Glomerular endothelial cell (primary cell): ENCODE measurements at places on chromosomes 5 and 9.

DNA sequence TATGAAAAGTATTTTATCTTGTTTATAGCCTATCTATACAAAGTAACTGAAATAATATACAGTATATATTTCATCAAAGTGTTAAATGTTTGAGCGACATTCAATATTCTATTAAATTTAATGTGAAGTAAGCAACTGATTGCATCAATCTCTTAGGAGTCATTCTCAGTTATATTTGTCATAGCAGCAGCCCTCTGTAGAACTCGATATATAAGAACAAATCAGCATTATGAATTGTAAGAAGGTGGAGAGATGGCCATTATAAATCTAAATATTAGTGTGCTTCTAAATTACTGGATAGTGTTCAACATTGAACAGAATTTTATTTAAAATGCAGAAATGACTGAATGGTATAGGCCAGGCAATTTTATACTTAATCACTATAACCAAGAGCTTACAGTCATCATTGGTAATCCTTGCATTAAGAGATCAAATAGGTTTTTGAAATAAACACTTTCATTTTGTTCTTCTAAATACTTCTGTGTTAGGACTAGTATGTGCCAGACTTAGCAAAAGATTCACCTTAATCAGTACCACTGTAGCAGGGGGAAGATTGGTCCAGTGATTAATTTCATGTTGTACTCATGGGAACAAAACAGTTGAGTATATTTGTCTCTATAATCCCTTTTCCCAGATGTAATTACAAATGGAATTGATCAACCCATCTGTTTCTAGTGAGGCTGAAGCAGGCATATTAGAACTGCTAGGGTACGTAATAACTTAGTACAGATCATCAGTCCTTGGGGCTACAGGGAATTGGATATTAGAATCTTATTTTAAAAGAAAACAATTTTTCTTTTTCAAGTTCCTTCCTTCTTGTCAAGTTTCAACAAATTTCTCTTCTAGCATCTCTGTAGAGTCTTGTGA, 108.3 kb upstream of the TYRP1 start:
- DNase-seq = no peak

DNA sequence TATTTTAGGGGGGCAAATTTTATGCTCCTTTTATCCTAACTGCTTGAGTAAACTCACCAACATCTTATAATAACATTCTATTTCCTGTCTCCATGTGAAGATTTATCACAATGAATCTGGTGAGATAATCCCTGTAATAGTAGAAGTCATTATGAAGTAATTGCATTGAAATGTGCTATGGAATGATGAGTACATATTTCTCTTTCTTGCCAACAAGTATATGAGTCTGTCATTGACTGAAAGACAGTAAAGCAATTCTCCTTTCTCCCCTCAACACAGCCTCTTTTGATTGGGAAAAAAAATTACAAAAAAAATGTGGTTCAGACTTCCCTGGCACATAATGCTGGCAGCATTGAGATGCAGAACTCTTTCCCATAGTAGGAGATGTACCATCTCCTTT, 459.2 kb upstream of the RGMB start:
- DNase-seq = peak; percentile 29

- no peak for DNase-seq
Observed at GRCh38 chr9:32965999-32966722, 35.3 kb downstream of the APTX start.

DNA sequence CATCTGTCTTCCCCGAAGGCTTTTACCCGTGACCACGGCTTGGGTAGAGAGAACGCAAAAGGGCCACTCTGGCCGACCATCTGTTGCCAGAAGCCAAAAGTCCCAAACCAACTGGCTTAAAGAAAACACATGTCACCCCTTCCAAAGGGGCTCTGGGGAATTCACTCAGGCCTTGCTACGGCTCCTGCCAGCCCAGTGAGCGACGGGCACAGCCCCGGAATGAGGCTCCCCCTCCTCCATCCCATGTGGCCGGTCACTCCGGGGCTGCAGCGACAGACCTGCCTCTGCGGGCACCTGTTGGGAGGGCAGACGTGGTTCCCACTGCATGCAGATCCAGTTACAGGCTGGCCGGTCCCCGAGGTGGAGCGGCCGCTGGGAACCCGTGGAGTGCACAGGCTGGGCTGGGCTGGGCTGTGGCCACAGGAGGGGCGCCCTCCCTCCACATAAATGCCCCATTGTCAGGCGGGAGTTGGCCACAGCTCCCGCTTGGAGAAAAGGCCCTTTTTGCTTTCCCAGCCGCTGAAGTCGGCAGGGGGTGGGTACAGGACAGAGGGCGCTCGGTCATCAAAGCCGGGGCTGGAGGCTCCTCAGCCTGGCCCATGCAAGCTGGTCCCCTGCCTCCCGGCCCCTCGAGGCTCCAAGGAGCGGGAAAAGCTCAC, 19.9 kb downstream of the NOTCH1 start:
- DNase-seq = no peak

- no peak for DNase-seq
Observed at GRCh38 chr5:72288924-72289323, 31.1 kb downstream of the MRPS27 start.

DNA sequence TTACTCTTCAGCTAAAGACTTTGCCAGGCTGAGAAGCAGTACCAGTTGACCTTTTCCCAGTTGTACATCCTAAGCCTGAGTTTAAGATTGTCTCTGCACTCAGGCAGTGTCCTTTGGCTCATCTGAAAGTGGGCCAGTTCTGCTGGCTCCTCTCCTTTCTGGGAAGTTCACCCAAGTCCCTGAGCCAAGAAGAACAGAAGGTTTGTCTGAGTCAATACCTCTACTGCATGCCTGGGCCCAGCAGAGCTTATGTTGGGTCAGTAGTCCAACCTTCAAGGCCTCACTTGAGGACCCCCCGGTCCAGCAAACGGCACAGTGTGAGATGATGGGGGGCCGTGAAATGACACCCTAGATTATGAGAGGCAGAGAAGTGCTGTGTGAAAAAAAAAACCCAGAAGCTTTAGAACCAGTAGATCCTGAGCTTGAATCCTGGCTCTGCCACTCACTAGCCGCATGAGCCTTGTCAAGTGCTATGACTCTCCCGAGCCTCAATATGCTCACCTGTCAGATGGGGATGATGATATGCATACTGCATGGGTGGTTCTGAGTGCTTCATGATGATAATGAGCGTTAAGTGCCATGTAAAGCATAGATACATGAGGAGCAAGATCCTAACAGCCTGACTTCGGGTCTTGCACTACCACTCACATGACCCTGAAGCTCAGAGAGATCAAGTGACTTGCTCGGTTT, 156.0 kb downstream of the MACROH2A1 start:
- no peak for DNase-seq

- DNase-seq = no peak
Observed at GRCh38 chr5:181111010-181111409, 20.0 kb downstream of the OR2V1 start.

DNA sequence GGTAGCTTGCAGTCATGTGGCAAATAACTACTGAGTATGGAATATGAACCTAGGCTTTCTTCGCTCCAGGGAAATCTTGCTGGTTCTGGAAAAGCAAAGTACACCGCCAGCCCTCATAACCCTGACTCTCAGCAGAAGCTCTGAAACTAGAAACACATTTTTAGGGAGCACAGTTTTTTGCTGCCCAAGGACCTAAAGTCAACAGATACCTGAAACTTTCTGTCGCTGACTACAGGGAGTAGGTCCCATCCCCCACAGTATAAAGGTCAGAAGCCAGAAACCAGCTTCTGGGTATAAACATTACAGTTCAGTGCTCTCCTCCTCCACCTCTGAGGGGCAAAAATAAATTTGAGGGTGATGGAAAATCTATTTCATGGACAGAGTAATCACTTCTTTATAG, 3.0 kb downstream of the ATOX1 start:
- DNase-seq = no peak

DNA sequence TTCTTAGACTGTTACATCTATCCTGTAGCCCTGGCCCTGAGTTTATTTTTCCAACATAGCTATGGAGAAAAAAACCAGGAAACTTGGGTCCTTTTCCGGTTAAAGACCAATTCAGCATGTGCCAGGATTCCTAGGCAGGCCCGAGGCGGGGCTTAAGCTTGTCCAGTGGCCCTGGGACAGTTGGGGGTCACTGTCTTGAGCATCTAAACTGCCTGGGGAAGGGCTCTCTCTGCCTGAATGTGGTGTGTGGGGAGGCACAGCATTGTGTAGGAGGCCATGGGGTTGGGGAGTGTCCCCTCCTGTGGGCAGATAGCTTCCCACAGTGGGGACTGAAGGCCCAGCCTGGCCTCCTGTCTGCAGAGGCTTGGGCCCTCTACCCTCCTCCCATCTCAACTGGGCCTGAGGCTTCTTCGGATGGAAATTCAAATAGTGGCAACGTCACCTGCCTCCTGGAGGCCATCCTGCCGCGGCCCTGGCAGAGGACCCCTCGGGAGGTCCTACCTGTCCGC, 88.8 kb downstream of the PHF2 start:
- DNase-seq = no peak

DNA sequence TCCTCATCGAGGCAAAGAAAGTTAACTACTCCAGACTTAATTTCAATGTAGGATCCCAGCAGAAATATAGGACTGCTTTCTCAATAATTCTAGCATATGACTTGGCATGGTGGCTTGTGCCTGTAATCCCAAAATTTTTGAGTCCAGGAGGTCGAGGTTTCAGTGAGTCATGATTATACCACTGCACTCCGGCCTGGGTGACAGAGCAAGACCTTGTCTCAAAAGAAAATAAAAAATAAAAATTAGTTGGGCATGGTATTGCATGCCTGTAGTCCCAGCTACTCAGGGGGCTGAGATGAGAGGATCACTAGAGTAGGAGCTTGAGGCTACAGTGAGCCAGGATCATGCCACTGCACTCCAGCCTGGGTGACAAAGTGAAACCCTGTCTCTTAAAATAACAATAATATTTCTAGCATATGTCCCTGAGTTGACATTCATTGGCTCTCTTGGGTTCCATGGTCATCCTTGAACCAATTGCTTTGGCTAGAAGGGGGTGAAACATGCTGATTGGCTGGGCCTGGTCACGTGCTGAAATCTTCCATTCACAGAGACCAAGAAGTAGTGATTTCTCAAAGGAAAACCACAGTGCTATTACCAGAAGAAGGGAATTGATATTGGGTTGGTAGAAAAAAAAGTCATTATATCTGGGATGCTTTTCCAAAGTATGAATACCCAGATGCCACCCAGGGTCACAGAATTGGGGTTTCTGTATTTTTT, 31.6 kb upstream of the GARNL3 start:
- DNase-seq = no peak

- no peak for DNase-seq
Observed at GRCh38 chr9:135422341-135422944, 57.1 kb upstream of the PPP1R26 start.

GRCh38 chr5:155282503-155283107, 269.1 kb downstream of the KIF4B start:
- no peak for DNase-seq

DNA sequence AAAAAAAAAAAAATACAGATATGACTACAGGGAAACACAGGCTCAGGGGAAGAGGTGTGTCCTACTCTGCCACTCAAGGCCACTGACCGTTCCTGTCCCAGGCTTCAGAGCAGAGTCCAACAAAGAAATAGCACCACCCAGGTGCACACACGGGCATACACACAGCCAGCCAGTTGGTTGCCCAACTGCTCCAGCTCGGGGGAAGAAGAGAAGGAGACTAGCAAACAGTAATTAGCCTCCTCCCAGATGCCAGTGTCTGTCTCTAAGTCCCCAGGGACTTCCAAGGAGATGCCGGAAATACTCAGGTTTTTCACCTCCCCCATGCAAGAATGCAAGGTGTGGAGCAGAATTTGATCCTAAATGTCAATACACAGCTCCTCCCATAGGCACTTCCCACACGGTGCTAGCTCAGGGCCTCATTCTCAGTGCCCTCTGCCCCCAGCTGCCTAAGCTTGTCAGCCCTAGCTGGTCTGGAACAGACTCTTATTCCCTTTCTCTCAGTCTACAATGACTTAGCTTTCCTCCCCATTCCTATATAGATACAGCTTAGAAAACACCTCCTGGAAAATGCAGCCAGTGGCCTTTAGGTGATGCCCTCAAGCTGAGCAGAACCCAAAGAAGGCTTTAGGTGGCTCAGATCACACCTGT, 1.7 kb downstream of the MYORG start:
- DNase-seq = no peak

DNA sequence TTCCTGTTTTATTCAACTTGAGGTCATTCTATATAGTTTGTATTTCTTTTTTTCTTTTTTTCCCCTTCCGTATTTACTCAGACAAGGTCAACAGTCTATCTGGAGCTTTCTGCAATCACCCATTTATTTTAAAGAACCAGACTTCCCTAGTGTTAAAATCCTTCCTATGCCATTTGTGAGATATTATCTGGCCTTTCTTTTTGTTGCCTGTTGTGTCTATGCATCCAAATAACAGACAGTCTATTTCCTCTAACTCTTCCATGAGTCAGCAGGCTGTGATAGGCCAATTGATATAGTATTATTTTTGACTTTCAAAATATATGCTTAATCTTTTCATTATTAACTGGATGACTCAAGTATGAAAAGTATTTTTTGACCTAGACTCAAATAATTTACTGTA, 291.2 kb upstream of the PTPRD start:
- DNase-seq = peak; percentile 7

- no peak for DNase-seq
Observed at GRCh38 chr9:128341435-128341849, 1.1 kb downstream of the SLC27A4 start.

- no peak for DNase-seq
Observed at GRCh38 chr5:88322785-88323184, 54.1 kb upstream of the TMEM161B start.

- peak; percentile 61 for DNase-seq
Observed at GRCh38 chr5:15834596-15835245, 334.7 kb downstream of the FBXL7 start.

DNA sequence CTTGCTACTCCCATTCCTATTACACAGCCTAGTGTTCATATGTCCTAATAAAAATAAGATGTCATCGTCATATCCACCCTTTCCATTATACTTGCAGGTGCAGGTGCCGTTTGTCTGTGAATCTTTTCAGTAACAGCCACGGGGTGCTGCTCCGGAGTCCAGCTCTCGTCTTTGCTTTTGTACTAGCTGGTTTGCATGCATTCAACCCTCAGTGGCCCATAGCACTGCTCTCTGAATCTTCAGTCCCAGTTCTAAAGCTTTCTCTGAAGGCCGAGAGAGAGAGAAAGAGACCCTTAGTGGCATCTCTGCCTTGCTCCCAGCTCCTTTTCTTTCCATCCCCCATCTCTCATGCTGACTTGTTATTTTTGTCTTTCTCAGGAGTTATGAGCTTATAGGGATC, 468.5 kb downstream of the TMEM232 start:
- DNase-seq = no peak

GRCh38 chr9:132249690-132250089, 87.8 kb downstream of the NTNG2 start:
- DNase-seq = no peak
